ENCODE measurements at places on chromosomes 3 and 15.

GRCh38 chr3:115624901-115625300, 1.6 kb downstream of the GAP43 start:
- H3K27me3 ChIP-seq = peaks cover 50% of the 10 kb centered on the region
- H3K27ac ChIP-seq = no peak overlapping the region
- peaks cover 8% of the 10 kb centered on the region for H3K4me1 ChIP-seq
- no peak overlapping the region for H3K4me3 ChIP-seq
- no peaks in the 10 kb centered on the region for H3K36me3 ChIP-seq

GRCh38 chr15:25879438-25879837, 16.3 kb upstream of the ATP10A start:
- DNase-seq = no peak
- no peaks in the 10 kb centered on the region for H3K36me3 ChIP-seq
- no peak overlapping the region for H3K4me3 ChIP-seq
- no peaks in the 10 kb centered on the region for H3K27me3 ChIP-seq
- H3K4me1 ChIP-seq = peaks cover 3% of the 10 kb centered on the region

- H3K27ac ChIP-seq = no peak overlapping the region
- no peaks in the 10 kb centered on the region for H3K36me3 ChIP-seq
- no peak for DNase-seq
- no peaks in the 10 kb centered on the region for H3K4me1 ChIP-seq
- no peaks in the 10 kb centered on the region for H3K27me3 ChIP-seq
Observed at GRCh38 chr3:49219132-49219531, 47.7 kb downstream of the KLHDC8B start.

DNA sequence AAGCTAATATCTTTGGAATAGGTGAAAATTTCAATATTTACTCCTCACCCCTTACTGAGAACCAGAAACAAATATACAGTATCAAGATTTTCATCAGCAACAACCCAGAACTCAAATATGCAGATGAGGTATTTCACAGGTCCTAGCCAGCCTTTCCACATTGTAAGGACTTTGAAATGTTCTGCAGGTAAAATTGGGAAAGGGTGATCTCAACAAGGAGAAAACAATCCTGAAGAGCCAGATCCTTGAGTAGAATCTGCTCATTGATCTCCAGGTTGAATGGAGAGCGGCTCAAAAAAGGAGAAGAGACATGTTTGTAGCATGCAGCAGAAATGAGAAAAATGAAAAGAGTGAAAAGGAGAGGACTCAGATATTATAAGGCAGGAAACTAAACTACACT, 493.3 kb upstream of the NAALADL2 start:
- no peak overlapping the region for H3K4me3 ChIP-seq
- no peak overlapping the region for H3K27ac ChIP-seq
- H3K36me3 ChIP-seq = no peaks in the 10 kb centered on the region
- no peak for DNase-seq
- H3K4me1 ChIP-seq = no peaks in the 10 kb centered on the region
- H3K27me3 ChIP-seq = no peaks in the 10 kb centered on the region

GRCh38 chr15:98147415-98147814, 186.9 kb downstream of the ARRDC4 start:
- H3K27ac ChIP-seq = no peak overlapping the region
- peak; percentile 84 for DNase-seq
- H3K4me3 ChIP-seq = no peak overlapping the region
- H3K4me1 ChIP-seq = peaks cover 29% of the 10 kb centered on the region

DNA sequence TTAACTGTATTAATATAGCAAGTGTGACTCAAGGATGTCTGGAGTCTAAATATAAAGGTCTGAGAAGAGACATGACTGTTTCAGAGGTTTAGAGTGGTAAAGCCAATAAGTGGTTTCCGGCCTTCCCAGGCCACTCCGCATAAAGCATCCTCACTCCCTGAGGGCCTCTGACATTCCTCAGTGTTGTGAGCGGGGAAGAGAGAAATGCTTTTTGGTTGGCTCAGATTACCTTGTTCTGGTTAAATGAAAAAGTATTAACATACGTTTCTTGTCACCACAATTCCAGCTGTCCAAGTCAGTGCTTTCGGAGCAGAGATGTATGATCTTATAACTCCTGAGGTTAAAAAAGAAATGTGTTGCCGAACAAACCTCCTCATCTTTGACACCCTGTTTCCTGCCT, 103.8 kb downstream of the RBMS3 start:
- DNase-seq = no peak
- H3K27ac ChIP-seq = no peak overlapping the region
- no peaks in the 10 kb centered on the region for H3K36me3 ChIP-seq
- H3K27me3 ChIP-seq = no peaks in the 10 kb centered on the region

DNA sequence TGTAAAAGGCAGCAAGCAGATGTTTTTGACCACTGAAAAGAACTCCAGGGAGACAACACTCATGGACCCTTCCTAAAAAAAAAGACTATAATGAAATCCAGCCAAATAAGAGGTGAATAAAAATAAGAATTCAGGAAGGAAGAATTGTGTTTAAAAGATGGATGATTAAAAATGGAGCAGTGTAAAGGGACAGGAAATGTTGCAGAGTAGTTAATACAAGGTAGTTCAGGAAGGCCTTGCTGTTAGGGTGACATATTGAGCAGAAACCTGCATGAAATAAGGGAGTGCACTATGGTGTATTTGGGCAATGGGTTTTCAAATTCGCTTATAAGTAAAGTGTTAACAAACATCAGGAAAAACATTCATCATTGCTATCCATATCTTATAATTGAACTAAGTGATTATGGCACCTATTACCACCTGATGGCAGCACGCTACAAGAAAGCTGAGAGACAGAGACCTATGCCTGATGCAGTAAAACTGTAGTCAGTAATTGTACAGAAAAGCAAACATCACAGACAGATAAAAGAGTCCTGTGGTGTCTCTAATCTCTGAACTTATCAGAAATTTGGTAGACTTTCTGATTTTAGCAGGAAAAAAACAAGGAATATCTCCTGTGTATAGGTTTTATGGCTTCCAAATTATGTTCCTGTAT, 5.8 kb upstream of the DBR1 start:
- no peaks in the 10 kb centered on the region for H3K4me1 ChIP-seq
- H3K27me3 ChIP-seq = no peaks in the 10 kb centered on the region
- no peak overlapping the region for H3K4me3 ChIP-seq
- H3K36me3 ChIP-seq = no peaks in the 10 kb centered on the region
- H3K27ac ChIP-seq = no peak overlapping the region
- peak; percentile 56 for DNase-seq

- H3K4me3 ChIP-seq = no peak overlapping the region
- peak; percentile 16 for DNase-seq
- no peak overlapping the region for H3K27ac ChIP-seq
- peaks cover 2% of the 10 kb centered on the region for H3K27me3 ChIP-seq
Observed at GRCh38 chr3:64048631-64049061, 25.4 kb upstream of the PSMD6 start.

- H3K27ac ChIP-seq = no peak overlapping the region
- H3K4me3 ChIP-seq = no peak overlapping the region
- H3K27me3 ChIP-seq = peaks cover 7% of the 10 kb centered on the region
- no peak for DNase-seq
- no peaks in the 10 kb centered on the region for H3K4me1 ChIP-seq
Observed at GRCh38 chr3:67381667-67382272, 272.6 kb downstream of the SUCLG2 start.

DNA sequence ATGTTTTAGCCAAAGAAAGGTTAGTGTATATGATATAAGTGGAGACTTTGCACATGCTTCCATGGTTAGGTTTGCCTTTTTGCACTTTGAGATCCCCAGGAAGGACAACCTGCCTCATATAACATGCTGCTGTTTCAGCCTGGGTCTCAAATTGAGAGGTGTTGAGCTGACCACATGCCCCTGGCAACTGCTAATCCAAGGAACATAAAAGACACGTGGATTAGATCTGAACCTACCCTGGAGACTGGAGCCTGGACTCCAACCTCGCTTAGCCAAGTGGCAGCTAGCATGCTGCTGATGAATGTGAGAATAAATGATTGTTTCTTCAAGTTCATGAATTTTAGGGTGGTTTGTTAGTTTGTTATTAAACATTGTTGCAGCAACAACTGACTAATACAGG, 301.8 kb upstream of the TBC1D5 start:
- no peaks in the 10 kb centered on the region for H3K27me3 ChIP-seq
- no peak overlapping the region for H3K4me3 ChIP-seq
- no peaks in the 10 kb centered on the region for H3K36me3 ChIP-seq
- DNase-seq = no peak

GRCh38 chr3:50519471-50520089, 16.1 kb upstream of the CACNA2D2 start:
- peaks cover 20% of the 10 kb centered on the region for H3K4me1 ChIP-seq
- no peaks in the 10 kb centered on the region for H3K27me3 ChIP-seq
- peak; percentile 79 for DNase-seq
- no peak overlapping the region for H3K4me3 ChIP-seq
- no peaks in the 10 kb centered on the region for H3K36me3 ChIP-seq
- no peak overlapping the region for H3K27ac ChIP-seq

GRCh38 chr15:90029024-90029423, 27.9 kb downstream of the ZNF710 start:
- no peak overlapping the region for H3K4me3 ChIP-seq
- H3K27ac ChIP-seq = no peak overlapping the region
- DNase-seq = no peak
- peaks cover 5% of the 10 kb centered on the region for H3K36me3 ChIP-seq
- peaks cover 22% of the 10 kb centered on the region for H3K4me1 ChIP-seq

- no peaks in the 10 kb centered on the region for H3K27me3 ChIP-seq
- H3K4me3 ChIP-seq = no peak overlapping the region
- H3K27ac ChIP-seq = no peak overlapping the region
Observed at GRCh38 chr3:173615661-173616060, 218.1 kb downstream of the NLGN1 start.
